ENCODE measurements at places on chromosomes 4 and X.
A peak's percentile ranks its signal among the peaks of the same experiment; 100 is the strongest.

- no peak for DNase-seq
These were observed 332.9 kb downstream of the RAB28 start for GRCh38 chr4:13151194-13151593.

GRCh38 chrX:97835969-97836368 is 952.3 kb downstream of the RPA4 start:
- DNase-seq = no peak

GRCh38 chr4:185405296-185405999 is 8.8 kb downstream of the ANKRD37 start:
- DNase-seq = no peak

DNA sequence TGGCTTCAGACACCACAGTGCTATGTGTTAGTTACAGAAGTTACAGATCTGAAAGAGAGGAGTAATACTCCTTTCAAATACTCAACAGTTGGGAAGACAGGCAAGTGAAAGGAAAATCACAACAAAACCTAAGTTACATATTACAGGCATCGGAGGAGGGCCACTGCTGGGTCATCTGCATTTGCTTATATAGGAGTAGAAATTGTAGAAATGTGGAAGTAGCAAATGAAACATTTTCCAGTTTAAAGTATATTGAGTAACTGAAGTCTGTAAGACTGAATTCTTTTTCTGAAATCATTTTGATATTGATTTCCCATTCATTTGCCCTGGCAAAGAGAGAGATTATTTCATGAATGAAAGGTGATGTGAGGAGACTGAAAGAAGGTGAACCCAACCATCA is 201.7 kb downstream of the SPRY1 start:
- DNase-seq = no peak

DNA sequence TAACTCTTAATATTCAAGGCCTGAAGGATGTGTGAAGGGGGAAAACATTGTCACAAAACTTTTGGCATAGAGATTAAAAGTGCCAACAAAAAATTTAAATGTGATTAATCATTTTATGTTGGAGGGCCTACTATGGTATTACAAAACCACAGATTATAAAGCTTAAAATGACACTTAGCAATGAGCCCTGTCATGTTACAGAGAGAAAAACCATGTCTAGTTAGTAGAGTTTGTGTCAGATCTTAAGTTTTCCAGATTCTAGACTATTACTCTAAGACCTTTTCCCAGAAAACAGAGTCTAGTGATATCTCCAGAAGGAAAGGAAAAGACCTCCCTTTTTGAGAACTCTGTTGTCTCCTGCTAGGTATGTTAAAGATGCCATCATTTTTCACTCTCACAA is 239.1 kb upstream of the DKK2 start:
- no peak for DNase-seq

- no peak for DNase-seq
These were observed 69.1 kb upstream of the HOPX start for GRCh38 chr4:56750231-56750630.

- no peak for DNase-seq
These were observed 14.6 kb downstream of the TMSB4X start for GRCh38 chrX:12989461-12989860.

- peak; percentile 63 for DNase-seq
These were observed at the start of gene GRIA3 for GRCh38 chrX:123184219-123184865. Gene GRIA3, plus strand, starts transcription at chrX:123184278. Its CDS starts 258 bp downstream, at chrX:123184536.

DNA sequence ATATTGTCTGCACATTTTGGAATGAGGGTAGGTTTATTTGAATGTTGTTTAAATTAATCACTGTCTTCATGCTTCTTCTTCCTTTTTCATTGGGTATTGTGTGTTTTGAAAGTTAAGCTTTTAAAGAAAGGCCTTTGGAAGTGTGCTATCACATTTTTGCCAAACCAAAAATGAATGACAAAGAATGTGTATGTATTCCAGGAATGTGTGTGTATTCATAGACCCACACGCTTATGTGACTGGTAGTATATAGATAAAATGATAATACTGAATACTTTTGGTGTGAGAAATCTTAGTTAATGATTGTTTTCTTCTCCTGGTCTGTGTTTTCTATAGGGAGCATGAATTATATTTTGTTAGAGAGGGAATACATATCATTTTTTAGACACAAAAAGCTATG is 404.4 kb downstream of the TLL1 start:
- no peak for DNase-seq

- DNase-seq = no peak
These were observed 65.4 kb upstream of the ENPP6 start for GRCh38 chr4:184282895-184283654.

- no peak for DNase-seq
These were observed 73.2 kb downstream of the MTNR1A start for GRCh38 chr4:186481998-186482790.

- peak; percentile 7 for DNase-seq
These were observed 14.4 kb upstream of the FAM9A start for GRCh38 chrX:8815460-8816065.

GRCh38 chr4:26083987-26084386 is 170.0 kb downstream of the SMIM20 start:
- no peak for DNase-seq

GRCh38 chrX:127085939-127086338 is 266.4 kb downstream of the PRR32 start:
- no peak for DNase-seq

- DNase-seq = no peak
These were observed 10.5 kb upstream of the DCHS2 start for GRCh38 chr4:154502111-154502510.

- DNase-seq = no peak
These were observed 41.7 kb upstream of the DDX60 start for GRCh38 chr4:168360271-168360670.

- no peak for DNase-seq
These were observed 210.8 kb downstream of the MGST2 start for GRCh38 chr4:139876337-139876941.

DNA sequence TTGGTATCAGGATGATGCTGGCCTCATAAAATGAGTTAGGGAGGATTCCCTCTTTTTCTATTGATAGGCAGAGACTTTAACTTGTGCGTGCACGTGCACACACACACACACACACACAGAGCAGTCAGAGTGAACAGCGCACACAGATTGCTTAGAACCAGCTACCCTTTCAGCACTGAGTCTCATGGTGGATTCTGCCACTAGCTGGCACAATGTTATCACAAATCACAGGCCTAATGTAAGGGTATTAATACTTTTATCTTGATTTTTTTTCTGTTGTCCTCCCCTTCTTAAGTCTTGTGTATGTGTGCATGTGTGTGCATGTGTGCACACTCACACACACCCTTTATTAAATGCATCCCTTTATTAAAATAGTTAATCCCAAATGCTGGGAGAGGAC is 53.2 kb downstream of the HADH start:
- no peak for DNase-seq

DNA sequence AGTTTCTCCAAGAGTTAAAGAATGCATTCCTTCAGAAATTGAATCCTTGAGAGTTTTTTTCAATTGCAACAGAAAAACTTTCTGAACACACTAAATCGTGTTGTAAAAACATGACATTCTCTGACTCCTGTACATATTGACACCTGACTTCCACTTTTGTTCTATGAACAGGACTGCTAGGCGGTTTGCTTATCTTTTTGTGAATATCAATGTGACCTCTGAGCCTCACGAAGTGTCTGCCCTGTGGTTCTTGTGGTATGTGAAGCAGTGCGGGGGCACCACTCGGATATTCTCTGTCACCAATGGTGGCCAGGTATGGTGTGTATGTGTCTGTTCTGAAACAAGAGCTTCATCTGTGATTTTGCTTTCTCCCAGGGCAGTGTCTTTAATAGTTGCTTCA is 71.9 kb downstream of the MAOA start:
- DNase-seq = no peak

DNA sequence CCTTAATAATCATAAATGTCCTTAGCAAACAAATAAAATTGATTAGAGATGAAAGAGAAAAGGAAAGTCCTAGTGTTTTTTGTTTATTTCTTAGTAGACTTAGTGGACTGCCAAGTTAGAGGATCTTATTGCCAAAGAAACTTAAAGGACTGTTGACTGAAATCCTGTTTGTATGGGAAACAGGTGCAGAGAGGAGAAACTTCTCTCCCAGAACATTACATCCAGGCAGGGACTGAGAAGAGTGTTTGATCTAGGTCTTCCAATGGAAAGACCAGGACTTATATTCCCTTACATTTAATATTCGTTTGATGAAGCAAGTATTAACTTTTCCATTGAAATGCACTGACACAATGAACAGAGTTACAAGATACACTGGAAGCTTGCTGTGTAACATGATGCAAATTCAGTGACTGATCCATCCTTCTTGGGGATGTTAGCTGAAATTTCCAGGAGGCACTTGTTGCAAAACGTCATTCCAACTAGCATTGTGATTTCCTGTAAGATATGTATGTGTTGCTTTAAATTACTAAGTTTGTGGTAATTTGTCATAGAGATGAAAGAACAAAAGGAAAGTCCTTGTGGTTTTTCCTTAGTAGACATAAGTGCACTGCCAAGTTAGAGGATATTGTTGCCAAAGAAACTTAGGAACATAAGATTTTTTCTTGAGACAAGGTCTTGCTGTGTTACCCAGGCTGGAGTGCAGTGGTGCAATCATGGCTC is 505.6 kb downstream of the STIM2 start:
- DNase-seq = no peak

GRCh38 chrX:85828771-85829170 is 218.6 kb downstream of the CHM start:
- no peak for DNase-seq

DNA sequence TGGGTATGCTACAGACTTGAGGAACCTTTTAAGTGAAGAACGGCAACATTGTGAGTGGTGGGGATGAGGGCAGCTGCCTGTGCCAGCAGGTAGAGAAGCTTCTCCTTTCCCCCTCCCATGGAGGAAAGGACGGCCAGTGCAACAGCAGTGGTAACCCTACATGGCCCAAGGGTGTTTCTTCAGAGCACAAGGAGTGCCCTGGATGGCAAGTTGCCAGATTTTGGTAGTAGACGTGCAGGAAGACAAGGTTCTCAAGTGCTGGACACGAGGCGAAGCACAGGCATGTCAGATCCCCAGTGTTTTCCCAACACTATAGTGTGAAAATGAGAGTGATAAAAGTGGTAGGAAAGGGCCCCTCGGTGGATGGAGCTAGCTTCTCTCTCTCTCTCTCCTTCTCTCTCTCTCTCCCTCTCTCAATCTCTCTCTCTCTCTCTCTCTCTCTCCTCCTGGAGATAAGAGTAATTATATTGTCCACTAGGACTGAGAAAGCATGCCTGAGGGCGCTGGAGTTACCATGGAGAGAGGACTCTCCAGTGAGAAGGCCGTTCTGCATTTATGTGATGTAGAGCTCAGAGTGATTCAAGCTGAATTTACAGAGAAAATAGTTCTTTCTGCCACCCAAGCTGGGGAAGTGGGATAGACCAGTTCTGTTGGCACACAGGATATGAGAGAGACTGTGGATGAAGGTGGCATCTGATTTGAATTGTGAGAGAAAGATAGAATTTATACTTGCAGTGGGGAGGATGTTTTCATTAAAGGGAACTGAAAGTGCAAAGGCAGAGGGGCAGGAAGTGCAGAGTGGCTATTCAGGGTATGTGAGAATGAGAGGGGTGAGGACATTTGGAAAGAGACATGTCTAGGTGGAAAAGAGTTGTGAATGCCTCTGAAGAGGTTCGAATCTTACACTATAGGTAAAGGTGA is 25.7 kb upstream of the TRPC3 start:
- no peak for DNase-seq

- DNase-seq = no peak
These were observed 29.5 kb downstream of the ANTXR2 start for GRCh38 chr4:80043541-80043940.

DNA sequence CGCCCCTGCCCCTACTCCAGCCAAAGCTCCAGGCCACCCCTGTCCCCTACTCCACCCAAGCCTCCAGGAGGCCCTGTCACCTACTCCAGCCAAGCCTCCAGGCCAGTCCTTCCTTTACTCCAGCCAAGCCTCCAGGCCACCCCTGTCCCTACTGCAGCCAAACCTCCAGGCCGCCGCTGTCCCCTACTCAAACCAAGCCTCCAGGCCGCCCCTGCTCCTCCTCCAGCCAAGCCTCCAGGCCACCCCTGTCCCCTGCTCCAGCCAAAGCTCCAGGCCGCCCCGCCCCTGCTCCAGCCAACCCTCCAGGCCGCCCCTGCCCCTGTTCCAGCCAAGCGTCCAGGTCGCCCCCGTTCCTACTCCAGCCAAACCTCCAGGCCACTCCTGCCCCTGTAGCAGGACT is 5.1 kb upstream of the ASMT start:
- no peak for DNase-seq

- no peak for DNase-seq
These were observed 45.3 kb downstream of the CASP6 start for GRCh38 chr4:109657854-109658418.

- no peak for DNase-seq
These were observed 121.8 kb downstream of the SPCS3 start for GRCh38 chr4:176441594-176441993.

DNA sequence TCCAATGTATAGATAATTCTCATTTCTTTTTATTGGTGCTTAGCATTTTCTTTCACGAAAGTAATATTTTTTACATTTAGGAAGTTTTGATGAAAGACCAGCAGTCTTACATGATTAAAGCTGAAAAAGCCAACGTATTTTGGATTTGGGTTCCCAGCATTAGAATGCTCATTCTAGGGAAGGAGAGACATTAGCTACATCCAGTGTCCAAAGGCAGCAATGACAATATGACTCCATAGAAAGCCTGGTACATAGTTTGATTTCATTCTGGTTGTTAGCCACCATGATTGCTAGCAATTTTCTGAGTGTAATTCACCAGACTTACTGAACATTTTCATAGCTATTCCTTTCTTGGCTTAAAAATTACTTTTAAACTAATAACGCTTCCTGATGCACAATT is 1397.5 kb downstream of the PCDH7 start:
- no peak for DNase-seq

DNA sequence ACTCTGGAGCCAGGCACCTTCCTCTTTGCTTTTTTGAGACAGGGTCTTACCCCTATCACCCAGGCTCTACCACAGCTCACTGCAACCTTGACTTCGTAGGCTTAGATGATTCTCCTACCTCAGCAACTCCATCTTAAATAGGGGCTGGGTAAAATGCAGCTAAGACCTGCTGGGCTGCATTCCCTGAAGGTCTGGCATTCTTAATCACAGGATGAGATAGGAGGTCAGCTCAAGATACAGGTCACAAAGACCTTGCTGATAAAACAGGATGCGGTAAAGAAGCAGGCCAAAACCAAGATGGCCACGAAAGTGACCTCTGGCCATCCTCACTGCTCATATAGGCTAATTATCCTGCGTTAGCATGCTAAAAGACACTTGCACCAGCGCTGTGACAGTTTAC is 770.8 kb upstream of the PRKX start:
- no peak for DNase-seq

GRCh38 chr4:76622126-76622525 is 187.1 kb downstream of the SHROOM3 start:
- DNase-seq = no peak

- DNase-seq = no peak
These were observed 226.7 kb downstream of the GRIA2 start for GRCh38 chr4:157447195-157447594.
